Fibroblast of the aortic adventitia (primary cell): ENCODE measurements at places on chromosomes 5 and 9.

GRCh38 chr5:157540124-157540523, 35.5 kb downstream of the ADAM19 start:
- no peak for DNase-seq

DNA sequence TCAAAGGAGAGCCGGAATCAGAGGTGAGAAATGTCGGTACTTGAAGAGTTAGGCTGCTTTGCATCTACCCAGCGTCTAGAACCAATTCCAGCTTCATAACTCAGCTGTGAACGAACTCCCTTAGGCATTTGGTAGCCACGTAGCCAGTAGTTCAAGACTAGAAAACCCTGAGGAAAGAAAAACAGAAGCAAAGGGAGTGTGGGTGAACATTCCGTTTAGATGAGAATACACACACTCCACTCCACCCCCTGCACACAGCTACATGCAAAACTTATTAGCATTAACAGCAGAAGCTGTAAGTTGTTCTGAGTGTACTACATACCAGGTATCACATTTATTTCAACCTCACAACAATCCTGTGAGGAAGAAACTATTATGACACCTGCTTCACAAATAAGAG, 78.3 kb downstream of the SMIM23 start:
- DNase-seq, result peak; percentile 83

- peak; percentile 96 for DNase-seq
Observed at GRCh38 chr9:113621309-113621791, 157.8 kb downstream of the RGS3 start.

GRCh38 chr9:93232388-93232960, 48.5 kb downstream of the WNK2 start:
- DNase-seq, result no peak

DNA sequence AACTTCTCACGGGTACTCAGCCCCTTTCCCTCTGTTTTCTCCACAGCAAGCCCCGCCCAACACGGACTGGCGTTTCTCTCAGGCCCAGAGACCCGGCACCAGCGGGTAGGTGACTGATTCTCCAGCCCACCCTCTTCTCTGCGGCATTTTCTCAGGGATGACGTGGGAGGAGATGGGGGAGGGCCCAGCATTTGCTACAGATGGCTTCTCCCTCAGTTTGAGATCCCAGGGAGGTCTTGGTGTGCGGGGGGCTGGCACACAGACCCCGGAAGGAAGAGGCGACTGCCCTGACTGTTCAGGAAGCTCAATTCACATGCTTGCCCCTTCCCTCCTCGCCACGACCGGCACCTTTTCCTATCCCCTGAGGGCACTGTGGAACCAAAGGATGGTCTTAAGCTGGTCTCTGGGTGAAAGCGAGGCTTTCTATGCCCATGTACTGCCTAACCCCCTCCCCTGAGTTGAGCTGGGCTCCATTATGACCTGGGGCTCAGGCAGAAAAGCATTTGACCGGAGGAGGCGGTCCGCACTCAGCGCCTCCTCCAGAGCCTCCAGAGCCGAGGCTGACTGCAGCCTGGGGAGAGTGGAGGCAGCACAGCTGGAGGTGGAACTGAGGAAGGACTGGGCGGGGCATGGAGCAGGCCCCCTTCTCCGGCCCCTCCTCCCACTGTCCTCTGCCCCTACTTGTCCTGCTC, 6.0 kb downstream of the PCDHGC5 start:
- DNase-seq, result no peak

GRCh38 chr5:39717176-39717897, 292.6 kb upstream of the DAB2 start:
- peak; percentile 12 for DNase-seq

GRCh38 chr9:123584202-123585176, 228.5 kb downstream of the CRB2 start:
- no peak for DNase-seq

DNA sequence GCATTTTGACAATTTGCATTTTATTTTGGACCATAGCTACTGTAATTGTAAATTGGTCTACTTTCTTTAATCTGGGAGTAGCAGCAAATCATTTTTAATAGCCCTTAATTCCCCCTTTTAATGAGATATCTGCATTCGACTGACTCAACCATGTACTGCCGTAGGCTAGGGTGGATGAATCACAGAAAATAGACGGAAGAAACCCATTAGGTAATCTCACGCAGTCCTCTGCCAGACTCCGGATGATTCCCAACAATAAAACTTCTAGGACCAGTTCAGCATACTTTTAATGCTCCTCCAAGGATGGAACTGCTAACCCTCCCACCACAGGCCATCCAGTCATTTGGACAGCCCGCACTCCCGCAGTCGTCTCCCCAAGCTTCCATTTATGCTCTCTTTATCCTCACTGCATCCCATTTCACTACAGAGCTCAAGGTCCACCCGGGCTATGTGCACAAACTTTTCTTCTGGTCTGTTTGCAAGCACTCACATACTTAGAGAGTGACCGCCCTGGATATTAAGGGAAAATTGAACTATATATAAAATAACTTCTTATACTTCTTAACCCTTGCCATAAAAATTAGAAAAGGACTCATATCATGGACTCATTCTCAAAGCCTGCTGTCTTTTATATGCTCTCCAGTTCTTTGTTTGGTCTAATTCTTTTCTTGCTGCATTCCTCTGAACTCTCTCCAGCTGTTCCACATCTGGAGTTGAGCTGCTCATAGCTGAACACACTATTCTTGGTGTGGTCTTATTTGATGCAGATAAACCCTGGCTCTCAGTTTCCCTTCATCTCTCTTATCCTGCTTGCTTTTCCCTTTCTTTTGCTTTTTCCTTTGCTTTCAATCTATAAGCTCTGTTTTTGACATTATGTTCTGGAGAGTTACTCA, 326.6 kb downstream of the ARL15 start:
- peak; percentile 16 for DNase-seq

GRCh38 chr5:128749136-128749898, 211.3 kb upstream of the FBN2 start:
- DNase-seq, result no peak

GRCh38 chr5:165196961-165197360, 1691.5 kb downstream of the MAT2B start:
- no peak for DNase-seq

- DNase-seq, result no peak
Observed at GRCh38 chr5:3695818-3696217, 100.2 kb downstream of the IRX1 start.

DNA sequence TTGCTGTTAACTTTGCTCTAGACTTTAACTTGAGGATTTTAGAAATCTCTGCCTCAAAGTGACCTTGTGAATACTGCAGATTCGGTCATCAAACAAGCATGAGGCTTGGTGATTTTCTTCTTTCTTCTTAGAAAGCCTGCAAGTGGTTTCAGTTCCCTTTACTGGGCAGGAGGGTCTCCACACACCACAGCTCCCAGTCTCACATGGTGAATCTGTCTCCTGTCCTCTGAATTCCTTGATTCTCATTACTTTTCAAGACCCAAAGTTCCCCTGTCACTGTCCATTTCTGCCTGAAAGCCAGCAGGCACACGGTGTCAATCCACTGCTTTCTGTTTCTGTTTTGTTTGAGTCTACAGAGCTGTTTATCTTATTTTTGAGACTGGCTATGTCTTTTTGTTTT, 14.1 kb downstream of the HSPB3 start:
- DNase-seq, result peak; percentile 34

DNA sequence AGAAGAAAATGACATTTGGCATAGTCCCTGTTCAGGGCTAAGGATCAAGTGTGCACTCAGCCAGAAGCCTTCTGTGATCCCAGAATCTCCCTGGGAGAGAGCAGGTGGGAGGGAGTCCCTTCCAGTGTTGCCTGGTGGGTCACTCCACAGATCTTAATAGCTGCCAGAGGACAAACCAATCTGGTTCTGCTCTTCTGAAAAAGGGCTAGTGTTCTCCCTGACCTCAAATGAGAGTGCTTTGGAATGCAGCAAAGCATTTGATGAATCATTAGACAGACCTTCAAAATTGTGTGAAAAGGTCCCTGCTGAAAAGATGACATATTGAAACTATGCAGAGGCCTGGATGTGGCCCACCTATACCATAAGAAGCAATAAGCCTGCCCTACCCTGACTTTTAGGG, 339.7 kb downstream of the TMEM232 start:
- peak; percentile 2 for DNase-seq

DNA sequence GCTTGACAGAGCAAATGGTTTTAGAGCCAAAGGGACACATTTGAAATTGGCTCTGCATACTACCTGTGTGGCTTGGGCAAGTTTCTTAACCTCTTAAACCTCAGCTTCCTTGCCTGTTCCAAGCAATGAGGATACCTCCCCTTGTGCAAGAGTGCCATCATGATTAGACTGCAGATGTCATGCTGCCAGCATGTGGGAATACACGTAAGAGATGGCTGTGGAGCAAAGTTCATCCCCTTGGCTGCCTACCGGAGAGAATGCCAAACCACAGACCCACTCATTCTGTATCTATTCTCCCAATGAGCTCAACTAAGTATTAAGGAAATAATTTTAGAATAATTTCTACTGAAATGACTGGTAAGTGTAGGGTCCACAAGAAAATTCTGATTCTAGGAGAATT, 101.3 kb downstream of the WDR41 start:
- DNase-seq, result peak; percentile 5

DNA sequence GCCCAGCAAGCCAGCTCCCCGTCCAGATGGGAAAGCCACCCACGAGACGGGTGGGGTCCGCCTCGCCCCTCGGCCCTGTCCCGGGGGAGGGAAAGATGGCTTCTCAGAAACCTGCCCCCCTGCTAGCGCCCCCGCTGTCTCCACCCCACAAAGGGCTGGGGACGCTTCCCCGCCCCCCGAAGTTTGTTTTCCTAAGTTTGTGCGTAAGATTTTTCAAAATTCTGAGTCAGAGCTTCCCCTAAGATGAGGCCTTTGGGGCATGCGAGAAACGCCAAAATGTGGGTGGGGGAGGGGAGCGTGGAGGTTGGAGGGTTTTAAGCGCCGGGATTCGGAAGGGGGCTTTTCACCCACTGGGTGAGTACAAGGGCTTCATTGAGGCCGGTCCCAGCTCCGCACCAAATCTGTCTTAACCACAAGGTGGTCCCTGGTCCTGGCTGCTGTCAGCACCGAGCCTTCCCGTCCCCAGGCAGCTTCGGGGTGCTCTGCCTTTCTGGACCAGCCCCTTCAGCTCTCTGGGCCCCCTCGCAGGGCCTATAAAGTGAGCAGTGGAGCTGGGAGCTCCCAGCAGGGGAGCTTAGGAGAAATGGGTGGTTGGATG, 32.3 kb downstream of the PRRX2 start:
- DNase-seq, result peak; percentile 92

- DNase-seq, result no peak
Observed at GRCh38 chr5:113523168-113523567, 9.7 kb downstream of the YTHDC2 start.

DNA sequence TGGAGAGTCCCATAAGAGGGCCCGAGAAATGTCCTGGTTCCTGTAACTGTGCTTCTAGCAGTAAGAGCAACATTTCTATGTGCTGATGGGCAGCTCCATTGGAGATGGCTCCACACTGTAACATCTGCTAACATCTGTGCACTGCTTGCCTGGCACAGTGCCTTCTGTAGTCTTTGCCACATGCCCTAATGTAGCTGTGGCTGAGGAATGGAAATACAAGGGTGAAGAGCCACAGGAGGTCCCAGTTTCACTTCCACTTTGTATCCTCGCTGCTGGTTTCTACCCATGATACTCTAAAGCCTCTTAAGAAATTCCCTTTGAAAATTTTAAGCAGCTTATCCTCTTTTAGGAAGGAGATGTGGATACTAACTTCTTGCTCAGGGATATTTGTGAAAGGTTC, 97.4 kb downstream of the HOMER1 start:
- peak; percentile 10 for DNase-seq

- DNase-seq, result no peak
Observed at GRCh38 chr9:76267284-76267652, 127.0 kb downstream of the RFK start.

- DNase-seq, result no peak
Observed at GRCh38 chr5:160029004-160029403, 20.1 kb downstream of the TTC1 start.

DNA sequence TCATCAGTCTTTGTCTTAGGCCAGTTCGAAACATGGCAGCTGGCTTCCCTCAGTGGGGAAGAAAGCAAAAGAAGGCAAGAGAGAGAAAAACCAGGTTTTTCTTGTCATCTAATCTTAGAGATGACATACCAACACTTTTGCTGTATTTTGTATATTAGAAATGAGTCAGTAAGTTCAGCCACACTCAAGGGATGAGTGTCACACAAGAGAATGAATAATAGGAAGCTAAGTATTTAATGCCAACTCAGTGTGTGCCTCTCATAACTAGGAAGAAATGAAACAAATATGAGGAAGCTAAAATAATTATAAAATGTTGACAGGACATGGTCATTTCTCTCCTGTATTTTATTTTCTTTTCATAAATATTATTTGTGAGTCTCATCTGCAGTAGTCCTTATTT, 65.3 kb downstream of the CDH12 start:
- DNase-seq, result no peak

DNA sequence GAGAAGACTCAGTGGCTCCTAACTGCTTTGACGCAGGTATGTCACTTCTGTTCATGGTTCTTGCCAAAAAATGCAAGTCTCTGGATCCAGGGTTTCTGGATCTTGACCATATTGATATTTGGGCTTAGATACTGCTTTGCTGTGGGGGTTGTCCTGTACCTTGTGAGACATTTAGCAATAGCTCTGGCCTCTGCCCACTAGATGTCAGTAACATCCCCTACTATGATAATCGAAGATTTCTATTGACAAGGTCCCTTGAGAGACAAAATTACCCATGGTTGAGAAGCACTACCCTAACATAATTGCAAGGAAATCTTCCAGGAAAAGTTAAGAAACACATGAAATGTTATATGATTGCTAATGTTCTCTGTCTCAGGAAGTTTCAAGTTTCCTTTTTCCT, 285.4 kb downstream of the TMEM232 start:
- DNase-seq, result peak; percentile 48
